ENCODE measurements at places on chromosomes 3 and 15. TPM values are rescaled to one million over a fixed set of nuclear protein-coding genes. Genes with fewer than 3 reads are reported as not detected.

The KY gene
- total RNA-seq = not detected

The HTR3E gene
- not detected for total RNA-seq

The MCTP2 gene
- 312 TPM for total RNA-seq

The ANKUB1 gene
- total RNA-seq = not detected

The GCNT3 gene
- total RNA-seq = not detected

The SLC6A6 gene
- total RNA-seq = 43.7 TPM

The TLNRD1 gene
- 17.5 TPM for total RNA-seq

The LMAN1L gene
- 0.72 TPM for total RNA-seq

The ACP3 gene
- total RNA-seq = 2.1 TPM

The IL12A gene
- total RNA-seq = 2.4 TPM

The GABRA5 gene
- total RNA-seq = not detected

Data from natural killer cell (primary cell).